Bronchial epithelial cell (primary cell): ENCODE measurements at places on chromosomes 1 and 21. TPM values are rescaled to one million over a fixed set of nuclear protein-coding genes. Genes with fewer than 3 reads are reported as not detected.

DNA sequence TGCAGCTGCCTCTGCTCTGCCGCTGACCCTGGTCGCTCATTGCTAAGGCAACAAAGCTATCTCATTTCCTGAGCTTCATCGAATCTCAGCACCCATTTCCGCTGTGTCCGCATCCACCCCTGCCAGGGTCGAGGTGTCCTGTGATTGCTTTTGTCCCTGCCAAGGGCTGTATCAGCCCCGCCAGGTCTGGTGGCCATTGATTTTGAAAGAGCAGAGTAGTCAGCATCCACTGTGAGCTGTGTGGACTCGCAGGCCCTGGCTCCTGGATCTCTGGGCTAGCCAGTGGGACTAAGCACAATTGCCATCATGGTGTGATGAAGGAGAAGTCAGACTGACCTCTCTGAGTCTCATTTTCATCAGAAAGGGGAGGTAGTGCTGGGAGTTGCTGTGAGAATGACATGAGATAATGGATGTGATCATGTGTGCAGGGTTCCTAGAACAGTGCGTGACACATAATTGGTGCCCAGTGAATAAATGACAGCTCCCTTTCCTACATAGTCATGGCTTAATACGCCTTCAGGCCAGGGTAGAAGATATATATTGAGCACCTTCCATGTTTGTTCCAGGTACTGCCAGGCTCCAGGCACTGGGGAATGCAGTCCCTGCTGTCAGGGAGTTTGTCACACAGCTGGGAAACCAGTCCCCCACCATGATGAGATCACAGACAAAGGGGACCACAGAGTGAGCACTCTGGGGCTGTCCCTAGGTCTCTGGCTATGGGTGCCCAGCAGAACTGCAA lies 32.1 kb downstream of the NAV1 start:
- DNase-seq: no peak

DNA sequence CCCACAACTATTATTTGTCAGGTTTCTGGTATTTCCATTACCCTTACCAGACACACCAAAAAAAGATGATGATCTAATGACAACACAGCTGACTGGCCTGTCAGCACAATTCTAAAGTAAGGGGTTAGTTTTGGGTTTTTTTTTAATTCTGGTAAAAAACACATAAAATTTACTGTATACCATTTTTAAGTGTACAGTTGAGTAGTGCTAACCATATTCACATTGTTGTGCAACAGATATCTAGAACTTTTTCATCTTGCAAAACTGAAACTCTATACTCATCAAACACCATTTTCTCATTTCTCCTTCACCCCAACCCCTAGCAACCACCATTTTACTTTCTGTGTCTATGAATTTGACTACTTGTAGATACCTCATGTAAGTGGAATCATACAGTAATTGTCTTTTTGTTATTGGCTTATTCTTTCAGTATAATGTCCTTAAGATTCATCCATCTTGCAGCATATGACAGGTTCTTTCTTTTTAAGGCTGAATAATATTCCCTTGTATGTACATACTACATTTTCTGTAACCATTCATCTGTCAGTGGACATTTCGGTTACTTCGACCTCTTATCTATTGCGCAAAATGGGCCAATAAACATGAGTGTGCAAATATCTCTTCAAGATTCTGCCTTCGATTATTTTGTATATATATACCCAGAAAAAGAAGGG lies 29.8 kb downstream of the ARNT start:
- no peak for DNase-seq

DNA sequence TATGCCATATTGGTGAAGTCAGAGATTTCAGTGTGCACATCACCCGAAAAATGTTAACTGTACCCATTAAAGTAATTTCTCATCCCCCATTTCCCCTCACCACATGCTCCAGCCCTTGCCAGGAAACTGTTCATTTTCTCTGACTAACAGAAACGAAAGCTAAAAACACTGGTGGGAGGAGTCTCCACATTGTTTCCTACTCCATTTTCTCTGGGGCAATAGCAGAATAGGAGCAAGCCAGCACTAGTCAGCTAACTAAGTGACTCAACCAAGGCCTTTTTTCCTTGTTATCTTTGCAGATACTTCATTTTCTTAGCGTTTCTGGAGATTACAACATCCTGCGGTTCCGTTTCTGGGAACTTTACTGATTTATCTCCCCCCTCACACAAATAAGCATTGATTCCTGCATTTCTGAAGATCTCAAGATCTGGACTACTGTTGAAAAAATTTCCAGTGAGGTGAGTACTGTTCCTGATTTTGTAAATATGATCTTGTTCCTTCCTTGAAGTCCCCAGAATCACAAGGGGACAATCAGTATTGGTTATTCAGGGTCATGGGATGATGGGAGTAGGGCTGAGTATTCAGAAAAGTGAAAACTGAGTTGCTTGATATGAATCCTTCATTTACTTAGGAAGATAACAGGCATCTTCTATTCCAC lies at the start of gene IFI16:
TSS of gene IFI16 (plus strand) at position 204 of the 658 bp plus-strand sequence. CDS start 4,774 bp downstream, outside the sequence.
- DNase-seq: peak; percentile 98

DNA sequence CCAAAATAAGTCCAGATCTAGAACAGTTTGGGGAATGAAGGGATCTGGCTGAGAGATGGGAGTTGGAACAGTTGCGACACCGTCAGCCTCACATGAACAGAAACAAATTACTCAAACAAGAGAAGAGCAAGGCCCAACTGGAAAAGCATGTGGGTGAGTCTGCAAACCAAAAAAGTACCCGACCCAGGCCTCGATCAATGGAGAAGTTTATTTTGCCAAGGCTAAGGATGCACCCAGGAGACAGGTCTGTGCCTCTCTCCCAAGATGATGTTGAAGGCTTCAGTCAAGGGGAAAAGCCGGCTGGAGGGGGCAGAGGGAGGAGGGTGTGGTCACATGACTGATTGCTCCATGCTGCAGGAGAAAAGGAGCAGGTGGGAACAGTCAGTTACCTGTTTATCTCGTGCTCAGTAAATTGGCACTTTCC lies 42.3 kb downstream of the KRTAP10-1 start:
- no peak for DNase-seq

CRYAA gene
- not detected in 2 replicates for total RNA-seq

HJV gene
- not detected in 2 replicates for total RNA-seq

C1orf87 gene
- not detected in 2 replicates for total RNA-seq
